Stimulated activated CD4-positive, alpha-beta T cell treated with anti-CD3 and anti-CD28 coated beads, Interleukin-4, amount 100 ng/mL, for 24 hours (primary cell): ENCODE measurements at places on chromosomes 2 and 18.
A peak's percentile ranks its signal among the peaks of the same experiment; 100 is the strongest.

GRCh38 chr2:144165599-144166250 lies 354.2 kb downstream of the ZEB2 start:
- no peak for DNase-seq

DNA sequence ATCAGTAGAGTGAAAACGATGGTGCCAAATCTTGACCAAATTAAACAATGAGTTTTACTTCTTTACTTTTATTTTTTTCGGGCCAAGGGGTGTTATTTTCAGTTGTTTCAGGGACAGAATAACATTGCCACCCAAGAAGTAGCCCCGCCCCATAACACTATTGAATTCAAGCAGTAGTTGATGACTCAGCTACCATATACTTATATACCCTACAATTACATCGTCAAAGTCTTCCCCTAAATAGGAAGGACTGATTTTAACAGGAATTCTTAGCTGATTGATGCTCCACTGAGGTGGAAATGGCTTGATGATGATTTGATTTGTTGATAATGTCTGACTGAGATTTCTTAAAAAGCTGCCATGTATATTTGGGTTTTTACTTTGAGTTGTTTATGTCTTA lies 24.7 kb downstream of the LYPD6B start:
- no peak for DNase-seq

- DNase-seq, result no peak
Measured at GRCh38 chr2:69113627-69114026, 100.6 kb downstream of the ANTXR1 start.

DNA sequence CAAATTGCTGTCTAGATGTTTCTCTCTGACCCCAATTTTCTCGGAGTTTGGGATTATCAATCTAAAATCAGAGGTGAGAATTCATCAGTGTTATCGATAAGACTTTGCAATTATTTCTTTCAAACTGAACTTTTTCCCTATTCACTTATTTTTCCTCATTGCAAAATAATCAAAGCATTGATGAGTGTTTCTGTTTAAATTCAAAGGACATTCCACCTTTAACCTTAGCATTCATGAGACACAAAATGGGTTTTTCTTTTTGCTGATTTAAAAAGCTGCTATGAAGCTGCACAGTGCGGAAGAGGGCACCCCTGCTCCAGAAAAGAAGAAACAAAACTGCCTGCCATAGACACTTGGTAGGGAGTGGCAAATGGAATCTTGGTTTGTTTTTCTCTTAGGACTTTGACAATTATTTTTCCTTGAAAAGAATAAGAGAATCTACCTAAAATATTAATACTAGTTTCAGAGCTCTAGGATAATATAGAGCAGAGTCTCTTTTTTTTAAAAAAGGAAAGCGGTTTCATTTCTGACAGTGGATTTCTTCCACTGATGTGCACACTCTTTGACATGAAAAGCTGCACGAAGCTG lies 203.4 kb downstream of the TGIF1 start:
- DNase-seq, result no peak

GRCh38 chr2:25215232-25215631 lies 46.9 kb upstream of the POMC start:
- no peak for DNase-seq

DNA sequence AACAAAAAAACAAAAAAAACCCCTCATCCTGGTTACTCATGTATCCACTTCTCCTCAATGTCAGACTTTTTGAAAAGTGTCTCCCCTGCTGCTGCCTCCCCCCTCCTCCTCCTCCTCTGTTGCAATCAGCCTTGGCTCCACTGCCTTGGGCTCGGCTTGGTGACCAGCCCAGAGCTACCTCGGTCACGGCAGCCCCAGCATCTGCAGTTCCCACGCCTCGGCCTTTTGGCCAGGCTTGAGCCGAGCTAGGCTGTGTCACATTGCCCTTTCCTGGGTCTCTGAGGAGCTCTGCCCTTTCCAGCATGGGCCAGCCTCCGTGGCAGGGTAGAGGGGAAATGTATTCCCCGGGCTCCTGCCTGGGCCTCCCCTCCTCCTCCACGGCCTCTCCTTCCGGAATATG lies 22.7 kb upstream of the INHBB start:
- DNase-seq, result no peak

DNA sequence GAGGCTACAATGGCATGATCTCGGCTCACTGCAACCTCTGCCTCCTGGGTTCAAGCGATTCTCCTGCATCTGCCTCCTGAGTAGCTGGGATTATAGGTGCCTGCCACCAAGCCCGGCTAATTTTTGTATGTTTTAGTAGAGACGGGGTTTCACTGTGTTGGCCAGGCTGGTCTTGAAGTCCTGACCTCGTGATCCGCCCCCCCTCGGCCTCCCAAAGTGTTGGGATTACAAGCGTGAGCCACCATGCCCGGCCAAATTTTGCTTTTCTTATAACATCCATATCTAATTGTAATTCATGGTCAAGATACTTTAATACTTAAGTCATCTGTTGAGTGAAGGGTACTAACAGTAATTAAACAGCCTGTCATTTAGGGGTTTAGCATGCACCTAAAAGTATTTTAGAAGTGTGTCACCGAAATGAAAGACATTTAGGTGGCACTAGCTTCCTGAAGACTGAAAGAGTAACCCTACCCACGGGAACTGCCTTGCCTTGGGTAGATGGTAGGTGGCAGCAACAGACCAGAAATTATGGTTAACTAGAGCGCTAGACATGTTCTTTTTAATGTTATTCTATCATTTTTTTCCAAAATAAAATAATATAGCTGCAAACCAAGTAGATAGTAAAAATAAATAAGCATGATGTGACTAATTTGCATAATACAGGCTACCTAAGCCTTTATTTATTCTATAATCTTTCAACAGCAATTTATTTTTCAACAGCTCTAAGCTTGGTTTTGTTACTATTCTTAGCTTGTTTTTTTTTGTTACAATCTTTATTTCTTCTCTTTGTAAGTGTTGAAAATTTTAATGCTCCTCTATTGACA lies 8.6 kb upstream of the ACYP2 start:
- DNase-seq, result peak; percentile 41

DNA sequence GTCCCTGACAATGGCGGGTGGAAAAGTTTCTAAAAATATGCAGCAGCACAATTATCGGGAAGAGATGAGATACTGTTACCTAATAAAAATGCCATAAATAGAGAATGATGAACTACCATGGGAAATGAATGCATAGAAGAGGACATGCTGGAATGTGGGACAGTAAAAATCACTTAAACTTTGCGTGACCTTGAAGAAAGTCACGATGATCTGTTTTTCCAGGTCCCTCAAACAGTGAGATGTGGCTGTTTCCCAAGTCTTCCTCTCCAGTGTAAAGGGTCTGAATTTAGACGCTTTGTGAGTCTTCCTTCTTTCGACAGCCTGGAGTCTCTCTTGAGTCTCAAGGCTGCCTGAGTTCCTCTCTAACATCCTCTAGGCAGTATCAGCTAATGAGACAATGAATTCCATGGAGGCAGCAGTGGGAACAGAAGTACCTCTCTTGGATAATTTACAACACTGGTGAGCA lies 1.4 kb downstream of the CLUL1 start:
- DNase-seq, result no peak
